Activated T-helper 1 cell treated with anti-CD3 and anti-CD28 coated beads, Interleukin-2, amount 50 U/mL, for 16 hours (primary cell): ENCODE measurements at places on chromosomes 12 and 14.

DNA sequence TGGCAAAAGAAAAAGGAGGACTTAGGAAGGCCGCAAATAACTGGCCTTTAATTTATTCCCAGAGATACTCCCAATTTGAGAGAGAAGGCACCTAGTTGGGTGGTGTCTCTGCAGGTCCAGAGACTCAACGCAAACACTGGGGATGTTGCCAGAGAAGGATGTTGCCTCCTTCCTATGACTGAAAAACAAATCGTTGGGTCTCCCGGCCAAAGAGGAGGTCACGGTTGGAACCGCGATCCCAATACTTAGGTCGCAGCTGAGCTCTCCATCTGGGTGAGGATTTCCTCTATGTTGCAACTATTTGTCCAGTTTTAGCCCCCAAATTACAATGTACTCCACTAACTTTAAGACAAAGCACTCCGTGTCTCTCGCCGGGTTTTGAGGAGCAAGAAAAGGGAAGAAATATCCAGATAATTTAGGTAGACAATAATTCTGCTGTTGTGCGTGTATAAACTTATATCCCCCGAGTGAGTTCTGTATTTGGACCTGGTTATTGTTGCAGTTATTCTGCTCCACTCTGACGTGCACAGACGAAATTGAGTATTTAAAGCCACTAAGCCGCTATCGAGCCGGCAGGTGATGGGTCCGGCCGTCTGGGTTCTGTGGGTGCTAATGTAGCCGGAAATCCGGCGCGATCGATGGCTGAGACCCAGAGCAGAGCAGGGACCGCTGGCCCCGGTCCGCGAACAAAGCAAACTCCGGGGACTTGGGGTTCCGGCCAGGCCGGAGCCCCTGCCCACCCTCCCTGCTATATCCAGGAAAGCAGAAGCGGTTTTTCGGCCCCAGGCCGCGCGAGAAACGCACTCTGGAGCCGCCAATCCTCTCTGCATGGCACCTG is 5.7 kb downstream of the HOXC12 start:
- no peak for DNase-seq

DNA sequence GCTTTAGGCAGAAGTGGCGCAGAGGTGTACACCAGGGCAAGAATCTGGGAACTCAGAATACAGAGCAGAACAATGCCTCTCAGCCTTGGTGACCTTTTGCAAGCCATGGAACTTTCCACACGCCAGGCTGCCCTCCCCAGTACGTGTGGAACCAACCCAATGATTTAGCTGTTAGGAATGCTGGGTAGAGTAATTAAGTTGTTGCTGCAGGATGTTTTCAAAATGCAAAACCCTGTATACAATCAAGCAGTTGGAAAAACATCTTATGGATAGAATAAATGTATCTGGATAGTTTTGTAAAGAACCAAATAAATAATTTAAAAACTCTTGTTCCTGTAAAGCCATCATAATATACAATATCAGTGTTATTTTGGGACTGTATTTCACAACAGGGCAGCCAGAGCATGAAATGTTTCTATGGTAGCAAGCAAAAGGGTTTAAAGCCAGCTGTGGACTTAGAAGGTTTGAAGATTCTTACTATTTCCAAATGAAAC is 19.4 kb downstream of the PPP1R36 start:
- no peak for DNase-seq

- no peak for DNase-seq
These were observed 8.6 kb upstream of the ASB2 start for GRCh38 chr14:93984987-93985410.

DNA sequence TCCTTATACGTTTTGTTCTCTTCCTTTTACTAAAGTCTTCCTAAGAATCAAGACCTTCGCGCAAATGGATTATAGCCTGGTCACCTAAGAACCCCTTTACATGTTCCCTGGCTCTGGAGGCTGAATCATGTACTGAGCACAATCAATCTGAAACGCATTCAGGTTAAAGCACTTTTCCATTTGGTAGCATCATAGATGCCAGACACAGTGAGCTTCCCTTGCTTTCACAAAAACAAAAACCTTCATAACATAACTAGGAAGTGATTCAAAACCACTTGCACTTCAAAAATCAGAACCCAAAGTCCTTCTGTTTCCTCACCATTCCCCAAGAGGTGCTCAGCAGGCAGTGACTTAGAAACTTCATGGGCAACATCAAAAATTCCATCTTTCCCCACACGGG is 105.4 kb downstream of the CRACR2A start:
- DNase-seq = no peak

GRCh38 chr12:131408036-131408365 is 302.9 kb upstream of the SFSWAP start:
- no peak for DNase-seq

DNA sequence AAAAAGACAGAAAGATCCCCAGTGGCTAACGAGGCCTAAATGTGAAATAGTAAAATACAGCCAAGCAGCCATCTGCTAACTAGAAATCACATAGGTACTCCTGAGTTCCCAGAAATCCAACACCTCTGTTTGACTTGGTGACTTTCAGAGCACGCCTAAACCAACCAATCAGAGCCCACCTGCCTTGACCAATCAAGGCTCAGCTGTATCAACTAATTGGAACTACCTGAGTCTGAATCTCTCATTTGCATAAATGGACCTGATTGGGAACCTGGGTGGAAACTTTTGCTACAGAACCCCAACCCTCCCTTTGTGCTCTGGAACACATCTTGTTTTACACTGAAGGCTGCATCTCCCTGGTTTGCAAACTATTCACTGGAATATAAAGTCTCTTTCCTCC is 5.1 kb upstream of the TCL1B start:
- DNase-seq = no peak

DNA sequence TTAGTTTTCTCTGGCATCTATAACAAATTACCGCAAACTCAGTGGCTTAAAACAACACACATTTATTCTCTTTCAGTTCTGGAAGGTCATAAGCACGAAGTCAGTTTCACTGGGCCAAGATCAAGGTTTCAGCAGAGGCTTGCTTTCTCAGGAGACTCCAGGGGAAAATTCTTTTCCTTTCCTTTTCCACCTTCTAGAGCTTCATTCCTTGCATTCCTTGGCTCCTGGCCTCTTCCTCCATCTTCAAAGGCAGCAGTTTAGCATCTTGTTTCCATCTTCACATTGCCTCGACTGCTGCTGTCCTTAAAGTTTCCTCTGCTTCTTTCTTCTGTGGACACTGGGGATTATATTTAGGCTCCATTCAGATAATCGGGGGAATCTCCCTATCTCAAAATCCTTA is 106.1 kb downstream of the PDE3A start:
- DNase-seq = no peak

DNA sequence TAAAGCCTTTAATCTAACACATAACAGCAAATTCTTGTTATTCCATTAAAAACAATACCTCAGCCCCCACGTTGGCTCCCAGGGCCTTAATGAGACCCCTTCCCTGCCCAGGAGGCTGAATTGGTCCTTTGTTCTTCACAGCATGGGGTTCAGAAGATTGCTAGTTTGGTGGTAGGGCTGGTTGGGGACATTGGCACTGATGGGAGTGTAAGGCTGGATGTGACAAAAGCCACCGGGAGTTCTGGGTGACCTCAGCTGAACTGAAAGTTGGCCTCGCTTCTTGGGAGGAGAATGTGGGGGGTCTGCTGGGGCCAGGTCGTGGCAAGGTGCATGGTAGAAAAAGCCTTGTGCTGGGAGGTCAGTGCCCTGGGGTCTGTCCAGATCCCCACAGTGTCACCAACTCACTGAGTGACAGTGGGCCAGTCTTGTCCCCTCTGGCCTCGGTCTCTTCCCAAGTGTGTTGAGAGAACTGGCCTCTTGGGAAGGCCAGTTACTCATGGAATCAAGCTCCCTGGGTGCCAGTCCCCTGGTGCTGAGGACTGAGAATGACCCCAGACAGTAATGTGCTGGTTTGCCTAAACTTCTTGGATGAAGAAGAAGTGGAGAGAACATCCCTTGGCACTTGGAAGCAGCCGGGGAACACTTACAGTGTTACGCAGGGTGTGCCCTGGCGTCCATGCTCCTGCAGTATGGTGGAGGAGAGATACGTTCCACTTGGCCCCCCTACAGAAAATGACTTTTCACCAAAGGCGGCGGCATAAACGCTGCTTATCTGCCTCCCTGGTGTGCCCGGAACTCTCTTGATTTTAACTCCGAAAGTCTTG is 283.7 kb upstream of the RTL1 start:
- no peak for DNase-seq

GRCh38 chr14:88802596-88802995 is 9.8 kb upstream of the EML5 start:
- no peak for DNase-seq

GRCh38 chr12:40435251-40435650 is 210.5 kb downstream of the LRRK2 start:
- DNase-seq = no peak

GRCh38 chr14:64220466-64220865 is 73.7 kb downstream of the ESR2 start:
- DNase-seq = no peak
